ENCODE measurements at places on chromosomes 13 and 19.

GRCh38 chr13:101967781-101968180 lies 434.1 kb downstream of the FGF14 start:
- DNase-seq = no peak

- DNase-seq = no peak
Measured at GRCh38 chr13:71603255-71603654, 263.7 kb downstream of the DACH1 start.

- no peak for DNase-seq
Measured at GRCh38 chr13:75762076-75762937, 126.2 kb downstream of the LMO7 start.

DNA sequence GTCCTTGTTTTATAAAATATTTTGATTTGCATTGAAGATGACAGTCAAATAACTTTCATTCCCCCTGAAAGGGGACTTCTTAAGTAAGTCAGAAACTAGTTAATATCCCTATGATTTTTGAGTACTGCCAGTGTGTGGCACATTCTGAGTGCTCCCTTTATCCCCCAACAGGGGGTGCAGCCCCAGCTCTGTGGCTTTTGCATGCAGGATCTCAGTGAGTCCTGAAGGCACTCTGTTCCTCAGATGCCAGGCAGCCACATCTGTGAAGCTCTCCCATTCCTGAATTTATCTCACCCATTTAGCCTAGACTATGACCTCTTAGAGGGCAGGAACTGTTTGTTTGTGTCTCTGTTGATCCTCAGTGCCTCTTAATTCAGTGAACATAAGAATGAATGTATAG lies 123.1 kb downstream of the CDK8 start:
- DNase-seq = no peak

GRCh38 chr13:59776924-59777690 lies 386.6 kb downstream of the DIAPH3 start:
- no peak for DNase-seq

- DNase-seq = no peak
Measured at GRCh38 chr19:31784671-31785101, 435.4 kb upstream of the TSHZ3 start.

- no peak for DNase-seq
Measured at GRCh38 chr19:28543244-28543776, 669.6 kb downstream of the UQCRFS1 start.

- no peak for DNase-seq
Measured at GRCh38 chr19:16301999-16302694, 22.5 kb upstream of the KLF2 start.

DNA sequence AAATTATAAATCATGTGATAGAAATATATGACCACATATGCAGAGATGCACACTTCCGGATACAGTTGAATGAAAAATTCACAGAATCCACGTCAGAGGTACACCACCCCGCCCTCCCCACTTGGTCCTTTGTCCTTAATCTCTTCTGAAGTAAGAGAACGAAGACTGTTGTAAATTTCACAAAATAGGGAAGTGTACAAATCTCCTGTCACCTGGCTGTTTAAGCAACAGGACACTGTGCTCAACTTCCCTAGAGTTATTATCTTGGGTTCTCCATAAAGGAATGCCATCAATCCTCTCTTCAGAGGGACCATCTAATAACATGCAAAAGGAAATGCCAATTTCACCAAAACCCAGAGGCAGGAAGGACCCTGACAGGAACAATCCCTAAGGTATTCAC lies 10.5 kb upstream of the CEACAM6 start:
- no peak for DNase-seq

DNA sequence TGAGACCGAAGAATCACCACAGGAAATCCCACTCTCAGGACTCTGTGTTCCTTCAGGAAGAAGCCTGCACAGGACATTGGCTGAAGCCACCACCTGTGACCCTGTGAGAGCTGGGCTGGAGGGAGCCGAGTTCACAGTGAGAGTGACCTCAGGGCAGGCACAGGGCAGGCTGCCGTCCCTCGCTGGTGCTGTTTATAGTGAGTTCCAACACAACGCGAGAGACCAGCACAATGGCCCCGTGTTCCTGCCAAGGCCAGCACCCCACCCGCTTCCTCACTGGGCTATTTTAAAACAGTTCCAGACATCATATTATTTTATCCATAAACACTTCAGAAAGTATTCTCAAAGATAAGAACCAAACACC lies 18.4 kb upstream of the GAS6 start:
- no peak for DNase-seq

DNA sequence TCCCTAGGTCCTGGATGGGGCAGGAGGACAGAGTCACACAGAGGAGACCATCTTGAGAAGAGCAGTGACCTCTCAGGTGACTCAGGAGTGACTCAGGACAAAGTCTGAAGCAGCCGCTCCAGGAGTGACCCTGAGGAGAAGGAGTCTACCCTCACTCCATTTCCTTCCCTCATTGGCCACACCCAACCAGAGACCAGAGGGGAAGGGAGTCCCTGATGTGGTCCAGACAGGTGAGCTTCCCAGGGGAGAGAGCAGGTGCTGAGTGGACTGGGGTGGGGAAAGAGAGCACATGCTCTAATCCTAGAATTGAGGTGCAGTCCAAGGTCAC lies 75.5 kb upstream of the MEDAG start:
- DNase-seq = no peak

DNA sequence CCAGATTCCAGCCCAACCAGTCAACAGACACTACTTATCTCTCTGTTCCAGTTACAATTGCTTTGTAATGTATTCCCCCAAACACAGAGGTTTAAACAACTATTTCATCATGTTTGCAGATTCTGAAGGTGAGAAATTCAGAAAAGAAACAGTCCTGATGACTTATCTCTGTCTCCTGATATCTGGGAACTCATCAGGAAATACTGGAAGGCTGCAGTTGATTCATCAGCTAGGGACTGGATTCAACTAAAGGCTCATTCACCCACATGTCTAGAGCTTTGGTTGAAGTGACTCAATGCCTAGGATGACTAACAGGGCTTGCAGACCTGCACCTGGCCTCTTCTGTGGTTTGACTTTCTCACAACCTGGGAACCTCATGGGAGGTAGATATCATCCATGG lies 56.6 kb upstream of the GPC6 start:
- no peak for DNase-seq

Measured in NCI-H446 (cell line).